ENCODE measurements at places on chromosomes 6 and 20.

GRCh38 chr6:108742041-108742440, 106.2 kb upstream of the ARMC2 start:
- no peak for DNase-seq

- DNase-seq, result no peak
These were observed 300.7 kb downstream of the TENT5A start for GRCh38 chr6:81451787-81452186.

- no peak for DNase-seq
These were observed 1.2 kb downstream of the ATF6B start for GRCh38 chr6:32126880-32127279.

- no peak for DNase-seq
These were observed 2.8 kb downstream of the SNHG17 start for GRCh38 chr20:38432292-38432691.

DNA sequence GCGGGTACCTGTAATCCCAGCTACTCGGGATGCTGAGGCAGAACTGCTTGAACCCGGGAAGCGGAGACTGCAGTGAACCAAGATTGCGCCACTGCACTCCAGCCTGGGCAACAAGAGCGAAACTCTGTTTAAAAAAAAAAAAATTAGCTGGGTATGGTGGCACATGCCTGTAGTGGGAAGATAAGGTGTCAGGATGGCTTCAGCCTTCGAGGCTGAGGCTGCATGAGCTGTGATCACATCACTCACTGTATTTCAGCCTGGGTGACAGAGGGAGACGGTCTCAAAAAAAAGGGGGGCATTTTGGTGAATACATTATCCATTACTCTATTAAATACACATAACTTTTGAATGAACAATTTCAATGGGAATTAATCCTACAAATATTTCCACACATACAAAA, 32.4 kb downstream of the SNX3 start:
- DNase-seq, result no peak

All from activated gamma-delta T cell treated with anti-CD3 and anti-CD28 coated beads, Interleukin-2, amount 50 U/mL, for 16 hours (primary cell).